Panc1 (cell line): ENCODE measurements at places on chromosomes 7 and 10.

DNA sequence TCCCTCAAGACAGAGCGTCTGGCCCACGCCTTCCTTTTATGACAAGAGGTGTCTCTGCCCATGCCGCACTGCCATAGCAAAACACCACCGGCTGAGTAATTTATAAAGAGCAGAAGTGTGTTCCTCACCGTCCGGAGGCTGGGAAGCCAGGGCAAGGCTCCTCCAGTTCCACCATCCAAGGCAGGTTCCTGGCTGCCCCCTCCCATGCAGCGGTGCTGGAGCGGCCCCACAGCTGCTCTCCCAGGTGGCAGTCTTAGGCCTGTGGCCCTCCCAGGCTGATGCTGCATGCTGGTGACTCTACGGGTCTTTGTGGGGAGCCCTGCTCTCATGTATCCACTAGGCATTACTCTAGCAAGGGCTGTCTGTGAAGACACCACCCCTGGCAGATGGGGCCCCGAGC is 113.1 kb downstream of the TCERG1L start:
- no peak for DNase-seq

GRCh38 chr7:96069401-96069800 is 252.5 kb downstream of the SLC25A13 start:
- DNase-seq, result no peak

DNA sequence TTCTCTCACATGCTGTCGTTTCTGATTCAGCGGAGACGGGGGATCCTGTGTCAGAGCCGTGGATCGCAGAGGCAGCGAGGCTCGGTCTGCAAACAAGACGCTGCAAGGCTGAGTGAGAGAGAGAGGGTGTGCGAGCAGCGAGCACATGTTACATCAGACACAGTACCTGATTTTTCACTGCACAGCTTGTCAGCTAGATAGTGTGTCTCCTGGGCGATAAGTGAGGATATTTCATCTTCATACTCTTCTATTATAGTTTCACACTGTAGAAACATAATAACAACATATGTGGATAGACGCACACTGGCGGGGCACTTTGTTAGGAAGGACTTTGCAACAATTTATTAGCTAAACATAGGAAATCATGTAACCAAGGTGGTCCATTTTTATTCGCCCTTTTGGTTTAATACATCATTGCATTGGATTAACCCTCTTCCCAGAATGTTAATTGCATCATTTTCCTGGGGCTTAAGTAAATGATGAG is 39.5 kb downstream of the CNPY1 start:
- DNase-seq, result no peak

GRCh38 chr7:125127304-125127703 is 197.7 kb upstream of the POT1 start:
- no peak for DNase-seq

DNA sequence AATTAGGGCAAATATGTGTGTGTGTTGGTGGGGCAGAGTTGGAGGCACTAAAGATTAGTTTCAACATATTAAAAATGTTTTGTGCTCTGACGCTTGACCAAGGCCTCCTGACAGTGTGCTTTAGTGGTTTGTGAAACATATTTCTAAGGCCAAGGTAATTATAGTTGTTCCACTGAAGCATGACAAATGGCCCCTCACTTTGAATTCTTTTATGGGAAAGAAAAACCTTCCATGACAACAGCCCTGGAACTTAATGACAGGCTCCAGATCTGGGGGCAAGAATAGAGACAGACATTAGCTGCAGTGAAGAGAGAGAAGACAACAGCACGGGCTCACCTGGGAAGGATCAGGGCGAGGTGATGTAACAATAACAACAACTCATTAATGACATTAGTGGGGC is 155.8 kb downstream of the CHN2 start:
- DNase-seq, result no peak

- DNase-seq, result no peak
Observed at GRCh38 chr10:35306852-35307251, 29.5 kb upstream of the CCNY start.

- DNase-seq, result no peak
Observed at GRCh38 chr7:151382079-151382885, 27.6 kb downstream of the WDR86 start.

DNA sequence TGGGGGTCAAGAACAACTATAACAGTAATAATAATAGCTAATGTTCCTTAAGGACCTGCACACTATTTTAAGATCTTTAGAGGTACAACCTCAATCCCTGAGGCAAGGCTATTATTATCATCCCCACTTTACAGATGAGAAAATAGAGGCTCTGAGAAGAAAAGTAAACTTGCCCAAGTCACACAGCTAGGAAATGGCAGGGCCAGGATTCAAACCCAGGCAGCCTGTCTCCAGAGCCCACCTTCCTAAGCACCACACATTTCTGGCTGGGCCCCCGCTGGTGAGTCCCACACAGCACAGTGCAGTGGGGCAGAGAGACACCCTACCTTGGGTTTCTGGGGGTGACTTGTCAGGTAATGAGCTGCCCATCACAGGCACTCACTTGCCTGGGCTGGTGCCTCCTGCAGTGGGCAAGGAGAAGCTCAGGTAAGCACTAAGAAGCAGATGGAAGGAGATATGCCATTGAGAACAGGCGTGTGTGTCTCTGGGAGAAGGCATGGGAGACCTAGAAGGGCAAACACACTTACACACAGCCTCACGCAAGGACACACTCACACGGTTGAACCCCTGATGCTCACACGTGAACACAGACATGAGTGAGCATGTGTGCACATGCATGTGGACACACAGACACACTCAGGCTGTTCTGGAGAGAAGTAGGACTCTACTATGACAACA is 104.4 kb upstream of the ZMIZ1 start:
- DNase-seq, result no peak

DNA sequence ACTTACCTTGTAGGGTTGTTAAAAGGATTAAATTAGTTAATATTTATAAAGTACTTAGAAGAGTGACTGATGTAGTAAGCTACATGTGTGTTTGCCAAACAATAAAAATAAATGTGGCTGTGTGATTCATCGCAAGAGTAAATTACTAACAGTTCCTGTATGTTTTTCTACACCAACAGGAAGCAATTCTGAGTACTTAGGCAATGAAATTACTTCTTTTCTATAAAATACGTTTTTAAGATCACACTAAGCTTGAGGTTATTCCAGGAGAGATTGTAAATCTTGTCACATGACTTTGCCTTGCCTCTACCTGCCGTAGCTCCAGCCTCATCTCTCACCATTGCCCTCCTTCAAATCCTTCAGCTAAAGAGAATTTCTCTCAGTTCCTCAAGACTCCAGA is 18.1 kb upstream of the GSTK1 start:
- DNase-seq, result no peak

DNA sequence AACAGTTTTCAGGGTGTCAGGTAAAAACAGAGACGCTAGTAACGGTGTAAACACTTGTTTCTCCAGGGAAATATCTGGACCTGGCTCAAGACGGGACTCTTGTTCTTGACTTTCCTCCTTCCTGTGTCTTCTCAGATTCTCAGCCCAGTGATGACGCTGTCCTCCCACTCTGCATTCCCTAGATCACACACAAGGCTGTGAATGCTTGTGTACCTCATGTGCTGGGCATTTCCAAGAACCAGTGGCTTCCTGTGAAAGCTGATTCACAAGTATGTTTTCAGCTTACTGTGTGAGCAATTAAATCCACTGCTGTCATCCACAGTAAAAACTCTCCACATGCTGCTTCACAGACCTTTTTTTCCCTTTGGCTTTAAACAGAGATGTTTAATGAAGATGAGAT is 193.8 kb upstream of the DPP6 start:
- DNase-seq, result no peak

DNA sequence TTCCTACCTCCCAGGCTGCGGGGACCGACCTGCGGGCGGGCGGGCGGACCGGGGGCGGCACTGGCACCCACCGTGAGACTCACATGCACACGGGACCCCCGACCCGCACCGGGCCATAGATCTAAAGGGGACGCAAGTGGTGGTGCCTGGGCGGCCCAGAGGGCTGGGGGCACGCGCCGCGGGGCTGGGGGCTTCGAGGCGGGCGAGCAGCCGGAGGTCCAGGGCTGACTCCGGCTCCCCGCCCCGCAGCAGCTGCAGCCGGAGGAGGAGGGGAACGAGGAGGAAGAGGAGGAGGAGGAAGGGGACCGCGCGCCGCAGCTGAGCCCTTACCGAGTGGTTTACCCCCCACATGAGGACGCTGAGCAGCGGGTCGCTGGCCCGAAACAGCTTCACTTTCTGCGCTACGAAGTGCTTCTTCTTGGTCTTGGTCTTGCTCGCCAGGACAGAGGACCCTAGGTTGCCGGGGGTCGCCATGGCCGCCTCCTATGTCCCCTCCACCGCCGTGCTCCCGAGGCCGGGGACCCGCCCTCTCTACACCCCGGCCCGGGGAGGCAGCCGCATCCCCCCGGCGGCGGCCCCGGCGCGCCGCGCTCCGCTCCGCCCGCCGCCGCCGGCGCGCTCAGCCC is 412 bp downstream of the PIP4K2A start:
- DNase-seq, result no peak

DNA sequence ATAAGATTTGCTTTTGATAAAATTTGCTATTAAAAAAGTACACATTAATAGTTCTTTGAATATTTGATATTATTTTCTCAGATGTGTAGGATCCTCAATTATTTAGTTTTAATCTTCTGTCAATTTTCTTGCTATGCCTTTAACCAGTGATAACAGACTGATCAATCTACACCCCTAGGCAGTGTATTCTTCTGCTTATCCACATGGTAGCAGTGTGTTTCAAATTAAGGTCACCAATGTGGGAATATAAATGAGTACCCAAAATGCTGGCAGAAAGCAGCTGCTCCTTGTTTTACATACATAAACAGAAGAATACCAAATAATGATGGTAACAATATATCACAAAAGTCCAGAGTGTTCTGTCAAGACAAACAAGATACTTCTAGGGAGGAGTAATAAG is 87.0 kb downstream of the SKAP2 start:
- DNase-seq, result no peak

DNA sequence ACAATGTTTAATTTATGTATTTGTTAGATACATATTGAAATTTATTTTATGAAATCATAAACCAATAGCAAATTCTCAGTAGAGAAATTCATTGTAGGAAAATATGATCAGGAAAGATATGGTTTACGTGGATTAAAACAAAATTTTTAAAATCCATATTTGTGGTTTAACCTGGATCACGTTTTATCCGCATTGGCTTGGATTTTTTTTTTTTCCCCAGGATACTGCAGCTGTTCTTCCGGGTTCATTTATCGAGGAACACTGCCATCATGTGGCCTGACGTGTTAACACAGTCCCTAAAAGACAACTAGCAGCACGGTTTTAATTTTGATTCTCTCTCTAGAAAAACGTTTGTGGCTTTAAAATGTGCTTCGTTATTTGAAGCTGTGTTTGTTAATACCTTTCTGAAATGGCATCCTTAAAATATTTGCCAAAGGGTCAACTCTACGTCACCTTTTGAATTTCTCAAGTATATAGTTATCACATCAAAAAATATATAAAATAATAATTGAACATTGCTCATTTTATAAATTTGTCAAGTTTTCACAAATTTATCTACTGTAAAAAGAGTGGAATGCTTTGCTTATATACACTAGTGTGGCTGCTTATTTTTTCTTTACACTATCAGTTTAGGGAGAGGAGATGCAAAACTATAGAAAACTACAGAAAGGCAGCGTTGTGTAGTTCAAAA is 8.7 kb upstream of the ASB4 start:
- DNase-seq, result no peak

- DNase-seq, result no peak
Observed at GRCh38 chr10:127302343-127302742, 106.0 kb upstream of the INSYN2A start.

GRCh38 chr10:127017541-127018297 is 112.5 kb downstream of the DOCK1 start:
- no peak for DNase-seq

DNA sequence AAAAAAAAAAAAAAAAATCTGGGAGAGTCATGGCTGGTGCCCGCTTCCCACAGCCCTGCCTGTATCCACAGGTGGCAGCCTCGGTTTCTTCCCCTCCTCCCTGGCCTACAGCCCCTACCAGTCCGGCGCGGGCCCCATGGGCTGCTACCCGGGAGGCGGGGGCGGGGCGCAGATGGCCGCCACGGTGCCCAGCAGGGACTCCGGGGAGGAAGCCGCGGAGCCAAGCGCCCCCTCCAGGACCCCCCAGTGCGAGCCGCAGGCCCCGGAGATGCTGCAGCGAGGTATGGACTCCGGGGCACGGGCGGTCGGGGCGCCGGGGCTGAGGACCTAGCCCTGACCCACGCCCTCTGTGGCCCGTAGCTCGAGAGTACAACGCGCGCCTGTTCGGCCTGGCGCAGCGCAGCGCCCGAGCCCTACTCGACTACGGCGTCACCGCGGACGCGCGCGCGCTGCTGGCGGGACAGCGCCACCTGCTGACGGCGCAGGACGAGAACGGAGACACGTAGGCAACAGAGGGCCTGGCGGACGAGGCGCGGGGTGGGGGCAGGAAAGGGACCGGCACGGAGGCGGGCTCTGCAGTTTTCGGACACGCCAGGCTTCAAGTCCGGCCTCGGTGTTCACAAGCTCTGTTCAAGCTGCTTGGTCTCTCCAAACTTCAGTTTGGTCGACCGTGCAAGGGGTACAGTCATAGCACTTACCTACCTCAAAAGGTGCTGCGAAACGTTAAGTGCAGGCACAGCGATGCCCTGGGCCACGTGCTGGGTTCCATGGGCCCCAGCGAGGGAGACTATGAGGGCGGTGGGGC is 3.9 kb downstream of the NFKB2 start:
- DNase-seq, result no peak

DNA sequence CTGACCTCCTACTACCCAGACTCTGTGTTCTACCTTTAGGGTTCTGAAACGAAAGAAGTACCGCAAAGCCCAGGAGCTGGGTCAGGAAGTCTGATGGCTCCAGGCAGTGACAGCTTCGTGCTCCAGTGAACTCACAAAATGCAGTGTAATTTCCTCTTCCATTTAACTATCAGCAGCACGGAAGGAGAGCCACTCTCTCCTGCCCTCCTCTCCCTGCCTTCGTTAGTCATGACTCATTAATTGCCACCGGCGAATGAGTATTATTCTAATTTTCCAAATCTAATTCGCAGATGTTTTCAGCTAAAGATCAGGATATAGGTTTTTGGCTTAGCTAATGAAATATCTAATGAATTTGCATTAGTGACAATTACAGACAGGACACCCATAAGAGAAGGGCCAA is 1262.0 kb downstream of the TYW1 start:
- DNase-seq, result no peak
